ENCODE measurements at places on chromosomes 2 and 18.

GRCh38 chr2:237280229-237280628 lies 133.7 kb downstream of the COL6A3 start:
- DNase-seq: no peak

GRCh38 chr2:82478641-82479040 lies 1980.4 kb downstream of the SUCLG1 start:
- no peak for DNase-seq

GRCh38 chr2:64491426-64491825 lies 32.7 kb upstream of the AFTPH start:
- no peak for DNase-seq

DNA sequence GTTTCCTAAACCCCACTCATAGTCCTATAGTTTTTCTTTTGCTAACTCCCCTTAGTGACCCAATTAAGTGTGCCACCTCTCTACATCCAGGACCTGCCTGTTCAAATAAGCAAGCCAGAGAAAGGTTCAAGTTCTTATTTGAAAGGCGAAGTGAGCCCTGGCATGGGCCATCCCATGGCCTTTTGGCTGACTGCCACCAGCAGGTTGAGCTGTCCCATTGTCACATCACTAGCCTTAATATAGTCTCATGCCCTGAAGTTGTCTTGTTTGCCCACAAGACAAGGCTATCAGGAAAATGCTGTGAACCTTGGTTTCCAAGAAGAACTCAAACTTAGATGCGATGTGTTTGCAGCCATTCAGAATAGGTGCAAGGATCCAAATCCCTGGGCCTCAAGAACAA lies 158.8 kb downstream of the SH3RF3 start:
- DNase-seq: no peak

DNA sequence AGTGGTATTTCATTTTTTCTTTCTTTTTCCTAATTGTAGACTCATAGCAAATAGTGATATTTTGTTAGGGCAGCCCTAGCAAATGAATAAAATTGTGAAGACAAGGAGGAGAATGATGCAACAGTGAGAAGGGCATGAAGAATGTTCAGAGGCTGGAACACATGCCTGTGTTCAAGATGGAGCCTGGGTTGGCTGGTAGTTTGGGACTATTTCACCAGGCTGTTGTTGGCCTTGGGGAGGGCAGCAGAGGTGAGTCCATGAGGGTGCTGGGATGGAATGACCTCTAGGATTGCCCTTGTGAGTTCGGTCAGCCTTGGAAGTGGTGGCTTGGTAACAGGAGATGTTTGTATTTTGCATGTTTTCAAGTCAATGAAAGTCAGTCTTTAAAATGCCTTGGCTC lies 10.1 kb upstream of the CDC42EP3 start:
- no peak for DNase-seq

GRCh38 chr2:205728366-205728765 lies 46.1 kb downstream of the NRP2 start:
- DNase-seq: no peak

GRCh38 chr2:53036196-53036595 lies 731.4 kb upstream of the CHAC2 start:
- no peak for DNase-seq

- no peak for DNase-seq
Measured at GRCh38 chr2:235160281-235160810, 208.5 kb downstream of the SH3BP4 start.

DNA sequence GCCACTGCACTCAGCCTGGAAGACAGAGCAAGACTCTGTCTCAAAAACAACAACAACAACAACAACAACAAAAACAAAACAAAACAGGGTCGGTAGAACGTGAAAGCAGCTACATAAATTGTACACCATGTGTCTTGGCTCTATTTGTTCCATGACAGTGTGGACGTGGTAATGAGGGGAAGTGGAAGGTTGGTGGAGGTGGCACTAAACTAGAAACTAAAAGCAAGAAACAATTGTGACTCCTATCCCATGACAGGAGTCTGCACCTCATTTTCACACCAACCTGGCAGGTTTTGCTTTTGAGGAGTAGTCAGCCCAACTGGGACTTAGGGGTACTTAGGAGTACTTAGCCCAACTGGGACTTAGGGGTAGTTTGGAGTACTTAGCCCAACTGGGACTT lies 62.5 kb upstream of the MRPS9 start:
- DNase-seq: no peak

DNA sequence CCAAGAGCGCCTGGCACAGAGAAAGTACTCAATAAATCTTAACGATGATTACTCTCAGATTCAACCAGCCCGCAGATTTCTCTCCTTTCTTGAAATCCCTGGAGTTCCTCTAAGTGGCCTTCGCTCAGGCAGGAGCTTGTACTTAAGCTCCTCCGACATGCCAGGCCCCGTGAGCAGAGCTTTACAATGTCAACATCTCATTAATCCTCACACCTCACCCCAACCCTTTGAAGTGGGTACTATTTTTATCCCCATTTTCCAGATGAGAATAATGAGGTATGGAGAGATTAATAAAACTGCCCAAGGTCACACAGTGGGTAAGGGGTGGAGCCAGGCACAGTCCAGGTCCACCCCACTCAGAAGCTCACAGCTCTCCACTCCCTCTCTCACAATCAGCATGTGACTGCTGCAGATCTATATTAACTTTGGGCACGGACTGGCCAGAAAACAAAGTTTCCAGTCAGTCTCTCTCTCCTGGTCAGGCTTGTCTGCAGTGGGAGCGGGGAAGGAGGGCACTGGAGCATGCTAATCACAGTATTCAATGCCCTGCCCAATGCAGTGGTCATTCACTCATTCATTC lies 18.0 kb downstream of the DNMT3A start:
- no peak for DNase-seq

- no peak for DNase-seq
Measured at GRCh38 chr18:10727477-10727876, 201.7 kb downstream of the NAPG start.

DNA sequence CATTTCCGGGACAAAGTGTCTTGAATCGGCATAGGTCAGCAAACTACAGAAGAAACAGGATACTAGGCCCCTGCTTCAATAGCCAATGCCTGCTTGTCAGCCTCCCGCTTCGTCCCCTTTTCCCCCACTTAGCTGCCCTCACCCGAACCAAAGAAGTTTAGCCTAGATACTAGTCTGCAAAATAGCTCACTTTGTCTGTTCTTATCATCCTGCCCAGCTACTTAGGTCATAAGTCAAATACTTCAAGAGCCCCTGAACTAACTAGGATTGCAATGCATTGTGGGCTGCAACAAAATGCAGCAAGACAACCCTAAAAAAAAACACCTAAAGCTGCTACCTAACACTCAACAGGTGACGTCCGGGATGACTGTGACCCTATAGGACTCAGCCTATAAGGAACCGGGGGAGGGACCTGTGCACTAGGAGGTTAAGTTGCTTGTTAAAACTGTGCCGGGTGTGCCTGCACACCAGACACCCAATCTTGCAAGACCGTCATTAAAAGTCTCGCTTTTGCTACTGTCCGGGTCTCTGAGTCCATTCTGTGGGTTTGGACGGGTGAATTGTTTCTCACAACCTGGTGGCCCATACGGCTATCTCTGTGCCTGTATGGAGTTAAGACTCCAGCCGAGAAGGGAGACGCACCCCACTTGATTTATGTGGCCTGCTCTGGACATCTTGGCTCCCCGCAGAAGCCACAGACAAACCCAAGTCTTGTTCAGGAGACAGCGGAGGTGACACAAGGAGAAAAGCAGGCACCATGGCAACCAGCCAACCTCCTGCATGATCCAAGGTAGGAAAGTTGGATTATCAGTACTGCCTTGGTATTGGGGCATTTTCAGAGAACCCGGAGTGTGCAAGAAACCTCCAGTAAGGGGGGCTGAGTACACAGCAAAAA lies 105.9 kb downstream of the HIBCH start:
- no peak for DNase-seq

DNA sequence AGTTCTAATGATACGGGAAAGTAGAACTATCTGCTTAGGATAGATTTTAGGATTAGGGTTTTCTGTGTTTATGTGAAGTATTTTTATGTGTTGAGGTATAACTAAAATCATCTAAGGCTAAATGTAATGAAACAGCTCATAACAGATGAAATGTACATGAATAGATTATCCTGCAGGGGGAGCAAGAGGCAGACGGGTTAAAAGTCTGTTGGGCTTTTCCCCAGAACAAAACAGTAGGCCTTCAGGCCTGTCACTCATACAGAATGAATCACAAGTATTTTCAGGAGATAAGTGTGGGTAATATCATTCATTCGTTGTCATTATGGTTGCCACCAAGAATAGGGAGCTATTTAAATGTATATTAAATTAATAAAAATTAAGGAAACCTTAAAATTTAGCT lies 107.9 kb upstream of the IL1R2 start:
- DNase-seq: peak; percentile 27

GRCh38 chr18:5284808-5285207 lies 10.7 kb downstream of the ZBTB14 start:
- DNase-seq: no peak

GRCh38 chr2:145600811-145601210 lies 1080.9 kb upstream of the ZEB2 start:
- no peak for DNase-seq

- no peak for DNase-seq
Measured at GRCh38 chr2:5691221-5691984, 781 bp upstream of the SOX11 start.

DNA sequence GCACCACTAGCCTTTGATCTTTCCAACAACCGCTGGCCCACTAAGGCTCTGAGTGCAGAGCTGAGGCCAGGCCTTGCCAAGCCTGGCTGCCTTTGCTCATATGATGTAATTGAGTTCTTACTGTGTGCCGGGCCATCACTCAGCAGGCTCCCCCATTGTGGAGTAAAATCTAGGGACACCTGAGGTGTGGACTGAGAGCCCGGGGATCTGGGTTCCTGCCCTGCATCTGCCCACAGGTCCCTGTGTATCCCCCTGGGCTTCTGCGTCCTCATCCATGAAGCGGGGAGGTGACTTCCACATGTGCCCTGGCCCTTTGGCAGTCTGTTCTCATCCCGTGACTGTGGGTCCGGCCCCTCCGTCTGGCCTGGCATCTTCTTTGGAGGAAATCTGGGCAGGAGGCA lies 33.8 kb downstream of the GREB1 start:
- no peak for DNase-seq

- peak; percentile 25 for DNase-seq
Measured at GRCh38 chr2:227804975-227805374, 8.7 kb upstream of the CCL20 start.

DNA sequence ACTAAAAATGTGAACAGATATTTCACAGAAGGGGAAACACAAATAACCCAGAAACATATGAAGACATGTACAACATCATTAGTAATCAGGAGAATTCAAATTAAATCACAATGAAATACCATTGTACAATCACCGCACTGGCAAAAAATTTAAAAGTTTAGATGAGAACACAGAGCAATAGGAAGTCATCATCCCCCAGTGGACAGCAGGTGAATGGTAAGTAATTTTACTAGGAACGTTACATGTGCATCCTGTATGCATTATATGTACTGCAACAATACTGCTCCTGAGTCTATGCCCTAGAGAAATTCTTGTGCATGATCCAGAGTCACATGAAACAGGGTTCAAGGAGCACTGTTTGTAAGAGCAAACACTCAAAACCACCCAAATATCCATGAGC lies 713.8 kb downstream of the NRXN1 start:
- DNase-seq: no peak

GRCh38 chr2:229749779-229750178 lies 35.4 kb upstream of the DNER start:
- no peak for DNase-seq

- DNase-seq: no peak
Measured at GRCh38 chr2:100197631-100198153, 55.3 kb upstream of the AFF3 start.

GRCh38 chr18:45085916-45086624 lies 405.4 kb downstream of the SETBP1 start:
- DNase-seq: no peak

GRCh38 chr2:219122202-219122980 lies 38.2 kb downstream of the NHEJ1 start:
- no peak for DNase-seq

GRCh38 chr2:229873123-229873581 lies 48.7 kb downstream of the TRIP12 start:
- no peak for DNase-seq

DNA sequence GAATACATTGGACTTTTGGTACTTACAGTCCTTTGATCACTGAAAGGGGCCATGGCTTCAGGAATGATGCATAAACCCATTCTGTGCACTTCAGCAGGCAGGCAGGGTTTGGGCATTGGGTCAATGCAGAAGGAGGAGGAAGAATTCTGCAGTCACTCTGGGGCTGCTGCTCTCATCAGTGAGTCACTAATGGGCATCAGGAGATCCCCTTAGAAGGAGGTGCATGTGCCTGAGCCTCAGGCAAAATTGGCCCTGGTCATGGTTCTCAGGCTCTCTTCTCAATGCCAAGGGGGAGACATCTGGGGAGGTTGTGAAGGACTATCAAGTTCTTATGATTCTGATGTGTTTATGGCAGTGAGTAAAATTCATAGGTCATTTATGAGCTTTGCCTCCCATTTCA lies 52.0 kb upstream of the TNP1 start:
- no peak for DNase-seq

DNA sequence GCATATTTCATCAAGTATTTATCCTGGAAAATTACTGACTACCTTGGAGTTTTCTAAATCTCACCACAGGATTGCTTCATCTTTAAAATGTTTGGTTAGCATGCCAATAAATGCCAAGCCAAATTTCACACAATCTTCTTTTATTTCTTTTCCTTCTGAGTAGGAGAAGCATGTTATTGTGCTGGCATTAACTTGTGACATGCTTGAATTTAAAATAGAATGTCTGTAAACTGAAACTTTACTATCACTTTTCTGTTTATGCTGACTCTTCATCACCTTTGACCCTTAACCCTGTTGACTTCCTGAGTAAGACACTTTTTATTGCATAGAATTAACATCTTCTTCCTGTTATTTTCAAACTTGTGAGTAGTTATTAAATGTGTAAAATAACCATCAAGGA lies 56.2 kb upstream of the LRRTM4 start:
- DNase-seq: no peak

GRCh38 chr2:105052773-105053172 lies 14.9 kb downstream of the MRPS9 start:
- no peak for DNase-seq

- no peak for DNase-seq
Measured at GRCh38 chr2:102245266-102246151, 58.7 kb downstream of the IL1RL2 start.

- DNase-seq: no peak
Measured at GRCh38 chr2:190646780-190647522, 1.9 kb upstream of the NAB1 start.

DNA sequence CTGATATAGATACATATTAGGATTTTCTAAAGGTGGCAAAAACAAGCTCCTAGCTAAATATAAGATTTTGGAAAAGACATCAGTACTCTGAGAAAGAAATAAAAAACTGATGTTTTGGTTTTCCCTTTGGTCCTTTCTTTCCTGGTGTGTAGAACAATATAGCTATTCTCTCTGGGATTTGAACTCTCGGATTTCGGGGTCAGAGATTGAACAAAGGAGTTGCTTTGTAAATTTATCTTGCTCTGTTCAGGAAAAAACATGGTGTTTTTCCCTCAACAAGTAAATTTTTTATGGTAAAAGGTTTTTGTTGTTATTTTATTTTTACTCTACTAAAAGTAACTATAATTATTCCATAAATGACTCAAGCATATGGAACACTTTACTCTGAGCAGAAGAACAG lies 889.3 kb downstream of the ERBB4 start:
- no peak for DNase-seq

GRCh38 chr18:9839853-9840252 lies 45.9 kb upstream of the TXNDC2 start:
- no peak for DNase-seq

Data from stimulated activated naive CD8-positive, alpha-beta T cell treated with anti-CD3 and anti-CD28 coated beads, Interleukin-15, Interleukin-2, amounts not matched to agents 100 U/mL and 50 U/mL, for 24 hours (primary cell).